ENCODE measurements at places on chromosomes 2 and 18.

DNA sequence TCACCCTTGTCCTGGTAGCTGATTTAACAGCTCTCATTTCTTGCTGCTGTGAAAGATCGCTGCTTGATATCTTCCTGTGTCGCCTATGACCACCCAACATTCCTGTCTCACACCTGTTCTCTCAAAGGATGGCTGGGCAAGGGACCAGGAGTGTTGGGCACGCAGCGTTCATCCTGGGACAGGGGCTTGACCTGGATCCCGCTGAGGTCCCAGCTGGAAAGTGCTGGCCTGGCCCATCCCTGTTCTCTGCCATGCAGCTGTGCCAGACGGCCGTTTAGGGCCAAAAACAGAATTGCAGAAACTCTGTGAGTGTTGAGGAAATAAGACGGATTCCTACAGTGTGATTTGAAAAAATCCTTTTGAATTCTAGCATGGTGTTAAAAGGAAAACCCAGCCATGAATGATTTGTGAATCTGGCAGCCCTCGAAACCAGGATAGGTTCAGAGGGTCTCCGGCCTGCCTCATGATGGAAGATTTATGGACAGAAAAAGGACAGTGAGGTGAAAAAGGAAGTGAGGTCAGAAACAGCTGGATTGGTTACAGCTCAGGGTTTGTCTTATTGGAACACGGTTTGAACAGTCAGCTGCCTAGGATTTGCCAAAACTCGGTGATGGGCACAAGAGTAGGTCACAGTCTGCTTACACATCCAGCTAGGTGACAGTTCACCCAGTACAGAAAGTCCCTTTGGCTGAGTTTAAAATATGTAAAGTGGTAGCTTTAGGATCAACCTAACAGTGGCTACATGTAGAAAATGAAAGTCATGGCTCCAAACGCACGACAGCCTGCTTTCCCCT lies 164.8 kb downstream of the DCDC2C start:
- DNase-seq = no peak

DNA sequence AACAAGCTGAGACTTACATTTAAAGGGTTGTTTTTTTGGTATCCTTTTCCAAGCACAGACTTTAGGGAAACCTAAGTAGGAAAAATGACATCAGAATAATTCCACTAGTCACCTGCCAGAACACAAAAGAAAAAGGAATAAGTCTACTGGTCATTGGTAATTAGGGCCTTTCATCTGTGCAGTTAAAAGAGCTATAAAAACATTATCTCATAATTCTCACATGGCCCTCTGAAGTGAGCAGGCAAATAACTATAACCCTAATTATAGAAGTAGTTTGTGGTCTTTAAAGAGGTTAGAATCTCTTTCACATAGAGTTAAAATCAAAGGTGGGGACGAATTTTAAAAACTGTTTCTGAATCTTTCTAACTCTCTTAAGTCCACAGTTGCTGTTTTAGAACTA lies 111.1 kb upstream of the B3GNT2 start:
- no peak for DNase-seq

DNA sequence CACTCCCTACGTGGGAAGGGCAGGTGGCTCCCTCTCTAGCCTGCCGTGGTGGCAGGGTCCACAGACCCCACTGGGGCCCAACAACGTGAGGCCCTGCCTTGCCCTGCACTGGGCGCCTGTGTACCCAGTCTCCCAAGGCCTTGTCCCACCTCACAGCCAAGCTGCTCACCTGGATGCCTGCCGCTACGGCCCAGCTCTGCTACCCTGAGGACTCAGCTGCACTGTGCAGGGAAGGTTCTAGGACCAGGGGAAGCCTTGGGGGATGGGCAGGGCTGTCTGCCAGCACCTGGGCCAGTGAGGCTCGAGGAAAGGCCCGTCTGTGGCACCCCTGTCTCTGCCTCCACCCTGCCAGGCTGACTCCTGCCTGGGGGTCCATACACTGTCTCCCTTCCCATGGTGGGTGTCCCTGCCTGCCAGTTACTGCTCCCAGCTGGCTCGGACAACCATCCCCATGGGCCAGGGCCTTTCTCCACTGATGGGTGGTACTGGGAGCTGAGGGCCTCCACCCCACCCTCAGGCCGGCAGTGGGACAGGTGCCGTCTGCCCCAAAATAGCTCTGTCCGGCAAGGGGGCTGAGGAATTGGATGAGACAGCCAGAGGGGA lies 33.2 kb downstream of the HS6ST1 start:
- no peak for DNase-seq

- no peak for DNase-seq
Observed at GRCh38 chr18:78416853-78417252, 562.8 kb upstream of the SALL3 start.

DNA sequence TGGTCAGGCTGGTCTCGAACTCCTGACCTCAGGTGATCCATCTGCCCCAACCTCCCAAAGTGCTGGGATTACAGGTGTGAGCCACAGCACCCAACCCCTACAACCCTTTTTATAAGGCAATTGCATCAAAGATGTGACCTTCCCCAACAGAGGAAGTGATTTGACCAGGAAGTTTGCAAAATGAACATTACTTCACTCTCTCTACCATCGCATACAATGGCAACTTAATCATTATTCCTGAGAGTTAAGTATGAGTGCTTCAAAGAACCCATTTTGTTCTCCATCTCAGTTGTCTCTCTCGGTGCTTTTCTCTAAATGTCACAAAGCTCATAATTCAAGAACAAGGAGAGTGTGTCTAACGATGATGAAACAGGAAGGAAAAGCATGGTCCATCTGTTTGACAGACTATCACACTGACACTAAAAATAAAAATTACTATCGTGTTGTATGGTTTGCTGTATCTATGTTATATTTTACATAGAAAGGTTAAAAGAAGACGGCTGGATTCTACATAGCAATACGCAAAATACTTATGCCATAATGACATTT lies 18.1 kb upstream of the CREG2 start:
- DNase-seq = no peak

DNA sequence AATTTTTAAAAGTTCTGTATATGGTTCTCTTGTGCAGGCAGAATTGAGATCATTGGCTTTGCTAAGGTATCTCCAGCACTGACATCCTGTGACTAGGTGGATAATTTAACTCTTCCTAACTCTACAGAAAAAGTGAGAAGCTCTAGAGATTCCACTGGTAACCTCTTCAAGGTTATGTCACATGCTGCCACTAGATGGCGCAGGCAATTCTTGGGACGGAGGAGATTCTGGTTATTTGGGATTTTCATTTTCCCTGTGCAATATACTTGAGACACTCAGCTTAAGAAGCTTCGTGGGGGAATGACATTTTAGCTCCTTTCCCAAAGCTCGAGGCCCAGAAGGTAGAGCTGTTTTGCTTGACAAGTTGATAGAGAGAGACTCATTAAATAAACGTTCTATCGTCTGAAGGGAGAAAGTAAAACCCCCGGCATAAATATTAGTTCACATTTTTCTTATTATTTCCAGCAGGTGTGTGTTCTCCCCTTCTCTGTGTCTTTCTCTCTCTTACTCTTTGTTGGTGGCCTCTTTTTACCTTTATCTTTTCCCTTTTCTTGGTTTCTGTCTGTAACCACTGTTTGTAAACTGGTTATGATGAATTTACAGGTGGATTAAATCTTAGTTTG lies 26.6 kb upstream of the LANCL1 start:
- DNase-seq = no peak

DNA sequence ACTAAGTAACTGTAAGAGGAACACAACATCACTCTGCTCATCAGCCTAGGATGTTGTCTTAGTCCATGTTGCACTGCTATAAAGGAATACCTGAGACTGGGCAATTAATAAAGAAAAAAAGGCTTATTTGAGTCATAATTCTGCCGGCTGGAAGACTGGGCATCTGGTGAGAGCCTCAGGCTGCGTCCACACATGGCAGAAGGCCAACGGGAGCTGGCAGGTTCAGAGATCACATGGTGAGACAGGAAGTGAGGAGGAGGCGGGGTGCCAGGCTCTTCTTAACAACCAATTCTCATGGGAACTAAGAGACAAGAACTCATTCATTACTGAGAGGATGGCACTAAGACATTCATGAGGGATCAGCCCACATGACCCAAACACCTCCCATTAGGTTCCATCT lies 46.8 kb downstream of the EPG5 start:
- DNase-seq = no peak

Measured in activated T-helper 9 cell treated with anti-CD3 and anti-CD28 coated beads, Interleukin-2, amount 50 U/mL, for 16 hours (primary cell).